ENCODE measurements at places on chromosomes 12 and 14. TPM values are rescaled to one million over a fixed set of nuclear protein-coding genes. Genes with fewer than 3 reads are reported as not detected.

Gene INSM2
- total RNA-seq, result not detected

GRCh38 chr12:50419112-50419909 is 18.6 kb downstream of the LARP4 start:
- H3K36me3 ChIP-seq, result no peaks in the 10 kb centered on the region
- H3K4me1 ChIP-seq, result peaks cover 11% of the 10 kb centered on the region
- no peaks in the 10 kb centered on the region for H3K27me3 ChIP-seq

- H3K27me3 ChIP-seq, result no peaks in the 10 kb centered on the region
- H3K27ac ChIP-seq, result no peak overlapping the region
- no peaks in the 10 kb centered on the region for H3K36me3 ChIP-seq
- no peak for DNase-seq
- H3K4me1 ChIP-seq, result no peaks in the 10 kb centered on the region
Observed at GRCh38 chr12:93699271-93700145, 22.3 kb downstream of the CRADD start.

DNA sequence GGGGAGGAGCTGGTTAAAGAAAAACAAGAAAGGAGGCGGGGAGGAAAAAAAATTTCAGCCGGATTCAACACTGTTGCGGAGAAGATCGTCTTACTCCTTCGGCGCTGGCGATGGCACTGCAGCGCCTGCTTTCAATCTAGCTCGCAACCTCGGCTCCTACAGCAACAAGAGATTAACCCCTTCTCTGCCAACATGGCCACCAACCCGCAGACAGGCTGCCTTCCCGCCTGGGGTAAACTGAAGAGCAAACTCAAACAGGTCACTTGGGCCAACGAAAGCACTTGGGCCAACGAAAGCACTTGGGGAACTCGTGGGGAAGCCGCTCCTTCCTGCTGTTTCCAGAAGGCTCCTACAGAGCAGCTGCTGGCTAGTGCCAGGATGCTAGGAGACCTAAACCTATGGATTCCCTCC is 73.7 kb downstream of the CIT start:
- no peaks in the 10 kb centered on the region for H3K4me1 ChIP-seq
- H3K27ac ChIP-seq, result no peak overlapping the region
- no peak for DNase-seq
- no peak overlapping the region for H3K4me3 ChIP-seq
- H3K36me3 ChIP-seq, result no peaks in the 10 kb centered on the region

Gene LGR5
- total RNA-seq, result not detected

Gene CLEC9A
- total RNA-seq, result not detected

DNA sequence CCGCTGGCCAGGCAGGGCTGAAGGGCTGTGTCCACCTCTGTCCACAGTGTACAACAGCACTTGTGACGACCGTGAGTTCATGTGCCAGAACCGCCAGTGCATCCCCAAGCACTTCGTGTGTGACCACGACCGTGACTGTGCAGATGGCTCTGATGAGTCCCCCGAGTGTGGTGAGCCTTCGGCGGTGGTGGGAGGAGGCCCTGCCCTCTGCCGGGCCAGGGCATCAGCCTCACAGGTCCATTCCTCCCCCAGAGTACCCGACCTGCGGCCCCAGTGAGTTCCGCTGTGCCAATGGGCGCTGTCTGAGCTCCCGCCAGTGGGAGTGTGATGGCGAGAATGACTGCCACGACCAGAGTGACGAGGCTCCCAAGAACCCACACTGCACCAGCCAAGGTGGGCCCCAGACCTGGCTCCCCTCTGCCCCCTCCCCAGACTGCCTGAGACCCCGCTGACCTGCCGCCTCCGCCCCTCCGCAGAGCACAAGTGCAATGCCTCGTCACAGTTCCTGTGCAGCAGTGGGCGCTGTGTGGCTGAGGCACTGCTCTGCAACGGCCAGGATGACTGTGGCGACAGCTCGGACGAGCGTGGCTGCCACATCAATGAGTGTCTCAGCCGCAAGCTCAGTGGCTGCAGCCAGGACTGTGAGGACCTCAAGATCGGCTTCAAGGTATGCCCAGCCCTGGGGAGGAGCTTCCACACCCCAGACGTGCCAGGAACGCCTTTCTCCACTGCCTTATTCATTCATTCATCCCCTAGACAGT is 20.8 kb upstream of the NXPH4 start:
- H3K4me3 ChIP-seq, result no peak overlapping the region
- no peak overlapping the region for H3K27ac ChIP-seq
- H3K36me3 ChIP-seq, result no peaks in the 10 kb centered on the region

DNA sequence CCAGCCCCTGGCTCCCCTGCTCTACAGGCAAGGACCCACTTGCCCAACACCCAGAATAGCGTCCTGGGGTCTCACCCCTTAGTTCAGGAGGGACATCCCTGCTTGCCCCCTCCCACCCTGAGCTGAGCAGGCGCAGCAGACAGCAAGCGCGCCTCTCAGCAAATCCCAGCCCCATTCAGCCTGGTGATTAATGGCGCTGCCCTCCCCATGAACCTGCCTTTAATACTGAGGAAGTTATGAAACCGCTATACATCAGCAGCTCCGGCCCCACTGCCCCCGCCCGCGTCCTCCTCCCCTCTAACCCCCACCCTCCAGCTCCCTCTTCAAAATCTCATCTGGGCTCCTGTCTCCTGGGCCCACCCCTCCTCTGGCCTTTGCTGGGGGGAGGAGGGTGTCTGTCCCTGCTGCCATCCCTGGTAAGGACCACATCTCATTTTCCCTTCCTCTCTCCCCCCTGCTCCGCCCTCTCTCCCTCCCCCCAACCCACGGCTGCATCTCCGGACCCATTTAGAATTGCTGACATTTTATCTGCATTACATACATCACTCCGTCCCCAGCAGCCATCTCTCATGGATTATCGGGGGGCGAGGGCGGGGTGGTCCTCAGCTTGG is 7.1 kb upstream of the SMUG1 start:
- H3K4me1 ChIP-seq, result no peaks in the 10 kb centered on the region
- no peak overlapping the region for H3K4me3 ChIP-seq
- peak; percentile 39 for DNase-seq
- peaks cover 35% of the 10 kb centered on the region for H3K27me3 ChIP-seq
- no peaks in the 10 kb centered on the region for H3K36me3 ChIP-seq

DNA sequence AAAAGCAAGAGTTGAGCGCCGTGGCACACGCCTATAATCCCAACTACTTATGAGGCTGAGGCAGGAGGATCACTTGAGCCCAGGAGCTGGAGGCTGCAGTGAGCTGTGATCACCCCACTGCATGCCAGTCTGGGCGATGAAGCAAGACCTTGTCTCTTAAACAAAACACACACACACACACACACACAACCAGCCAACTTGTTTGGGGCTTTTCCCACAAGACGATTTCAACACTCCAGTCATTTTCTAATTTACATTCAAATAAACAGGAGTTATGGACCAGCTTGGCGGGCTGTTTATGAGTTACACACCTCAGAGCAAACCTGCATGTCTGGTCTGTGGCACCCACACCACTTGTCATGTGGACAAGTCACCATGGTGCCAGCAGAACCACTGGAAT is 6.7 kb downstream of the GLTP start:
- peaks cover 12% of the 10 kb centered on the region for H3K4me1 ChIP-seq
- H3K27me3 ChIP-seq, result no peaks in the 10 kb centered on the region
- no peak overlapping the region for H3K27ac ChIP-seq
- H3K4me3 ChIP-seq, result no peak overlapping the region
- no peak for DNase-seq
- peaks cover 3% of the 10 kb centered on the region for H3K36me3 ChIP-seq

- no peak overlapping the region for H3K27ac ChIP-seq
- H3K36me3 ChIP-seq, result no peaks in the 10 kb centered on the region
- no peaks in the 10 kb centered on the region for H3K4me1 ChIP-seq
- H3K4me3 ChIP-seq, result no peak overlapping the region
Observed at GRCh38 chr12:3191450-3191849, 114.3 kb downstream of the TSPAN9 start.

- H3K27ac ChIP-seq, result peak overlapping the region; percentile 79
- DNase-seq, result peak; percentile 43
- peaks cover 7% of the 10 kb centered on the region for H3K36me3 ChIP-seq
- H3K4me3 ChIP-seq, result peak overlapping the region; percentile 97
- H3K4me1 ChIP-seq, result peaks cover 69% of the 10 kb centered on the region
- no peaks in the 10 kb centered on the region for H3K27me3 ChIP-seq
Observed at GRCh38 chr12:54417712-54418440, 1.2 kb downstream of the ITGA5 start.

DNA sequence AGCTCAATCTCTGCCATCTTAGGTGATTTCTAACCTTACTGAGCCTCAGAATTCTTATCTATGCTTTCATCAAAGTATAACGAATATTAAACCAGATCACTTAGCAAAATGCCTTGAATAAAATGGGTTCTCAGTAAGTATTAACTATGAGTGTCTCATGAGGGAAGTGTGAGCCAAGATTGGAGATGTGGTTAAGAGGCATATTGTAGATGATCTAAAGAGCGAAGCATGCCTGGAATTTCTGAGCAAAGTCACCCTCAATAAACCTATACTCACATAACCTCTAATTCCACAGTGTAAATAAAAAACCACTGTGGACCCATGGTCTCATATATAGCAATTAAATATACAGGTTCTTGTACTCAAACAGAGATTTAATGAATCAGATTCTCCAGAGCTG is 193.1 kb upstream of the FSCB start:
- H3K36me3 ChIP-seq, result no peaks in the 10 kb centered on the region
- H3K4me3 ChIP-seq, result no peak overlapping the region
- no peak for DNase-seq
- H3K27me3 ChIP-seq, result no peaks in the 10 kb centered on the region
- no peaks in the 10 kb centered on the region for H3K4me1 ChIP-seq
- no peak overlapping the region for H3K27ac ChIP-seq

Gene STAC3
- total RNA-seq, result 1.0 TPM

Gene KITLG
- 46.4 TPM for total RNA-seq

GRCh38 chr12:22173177-22173576 is 127.2 kb downstream of the CMAS start:
- no peaks in the 10 kb centered on the region for H3K4me1 ChIP-seq
- no peaks in the 10 kb centered on the region for H3K27me3 ChIP-seq
- no peak for DNase-seq
- no peaks in the 10 kb centered on the region for H3K36me3 ChIP-seq
- no peak overlapping the region for H3K4me3 ChIP-seq

Gene CRIP1
- total RNA-seq, result 8.1 TPM

Gene SLC10A1
- not detected for total RNA-seq

DNA sequence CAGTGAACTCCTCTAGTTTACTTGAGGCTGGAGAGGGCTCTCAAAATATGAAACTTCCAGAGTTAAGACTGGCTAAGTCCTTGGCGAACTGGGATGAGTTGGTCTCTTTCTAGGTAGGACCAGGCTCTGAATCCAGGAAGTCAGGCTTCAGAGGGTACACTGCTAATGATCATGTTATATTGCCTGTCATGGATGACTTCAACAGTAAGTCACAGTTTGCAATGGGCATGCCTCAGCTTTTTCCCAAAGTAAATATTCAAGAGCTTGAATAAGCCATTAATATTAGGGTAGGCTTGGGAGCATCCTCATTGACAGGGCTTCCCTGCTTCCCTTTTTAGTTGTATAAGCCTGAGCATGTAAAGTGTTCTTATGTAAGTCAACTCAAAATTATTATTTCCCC is 61.7 kb upstream of the PTHLH start:
- H3K27ac ChIP-seq, result no peak overlapping the region
- no peaks in the 10 kb centered on the region for H3K27me3 ChIP-seq
- DNase-seq, result no peak
- H3K4me1 ChIP-seq, result peaks cover 9% of the 10 kb centered on the region
- no peak overlapping the region for H3K4me3 ChIP-seq

- no peaks in the 10 kb centered on the region for H3K36me3 ChIP-seq
- no peak overlapping the region for H3K4me3 ChIP-seq
- no peak for DNase-seq
- no peaks in the 10 kb centered on the region for H3K4me1 ChIP-seq
- no peaks in the 10 kb centered on the region for H3K27me3 ChIP-seq
Observed at GRCh38 chr14:65303190-65303898, 109.2 kb upstream of the FUT8 start.

Gene PRH2
- not detected for total RNA-seq

DNA sequence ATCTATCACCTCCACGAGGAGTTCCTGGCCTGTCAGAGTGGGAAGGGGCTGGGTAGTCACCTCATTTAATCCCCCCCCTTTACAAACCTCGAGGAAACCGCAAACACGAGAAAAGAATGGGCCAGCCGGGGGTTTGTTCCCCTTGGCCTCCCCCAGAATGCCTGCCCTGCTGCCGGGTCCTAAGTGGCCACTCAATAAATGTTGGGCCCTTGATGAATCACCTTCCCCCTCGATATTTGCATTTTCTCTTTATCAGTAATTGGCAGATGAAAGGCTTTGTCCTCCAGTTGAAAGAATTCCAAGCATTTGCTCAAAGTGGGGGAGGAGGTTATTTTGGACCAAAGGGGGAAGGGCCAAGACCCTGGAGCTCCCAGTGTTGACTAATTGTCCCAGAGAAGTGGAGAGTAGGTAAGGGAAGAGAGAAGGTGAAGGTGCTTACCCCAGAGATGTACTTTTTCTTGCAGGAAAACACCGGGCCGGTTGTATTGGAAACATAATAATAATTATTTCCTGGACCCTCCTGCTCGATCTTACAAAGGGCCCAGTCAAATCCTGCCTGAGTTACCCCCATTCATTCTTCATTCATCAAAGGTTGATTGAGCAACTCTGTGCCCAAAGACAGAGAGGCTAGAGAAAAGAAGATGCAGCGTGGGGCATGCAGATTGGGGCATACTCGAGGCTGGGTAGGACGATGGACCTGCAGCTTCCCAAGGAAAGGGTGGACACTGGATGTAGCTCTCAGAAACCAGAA is 1.9 kb upstream of the KDM2B start:
- H3K27ac ChIP-seq, result peak overlapping the region; percentile 49
- DNase-seq, result peak; percentile 62
- peaks cover 33% of the 10 kb centered on the region for H3K4me1 ChIP-seq
- H3K36me3 ChIP-seq, result no peaks in the 10 kb centered on the region
- H3K27me3 ChIP-seq, result no peaks in the 10 kb centered on the region

DNA sequence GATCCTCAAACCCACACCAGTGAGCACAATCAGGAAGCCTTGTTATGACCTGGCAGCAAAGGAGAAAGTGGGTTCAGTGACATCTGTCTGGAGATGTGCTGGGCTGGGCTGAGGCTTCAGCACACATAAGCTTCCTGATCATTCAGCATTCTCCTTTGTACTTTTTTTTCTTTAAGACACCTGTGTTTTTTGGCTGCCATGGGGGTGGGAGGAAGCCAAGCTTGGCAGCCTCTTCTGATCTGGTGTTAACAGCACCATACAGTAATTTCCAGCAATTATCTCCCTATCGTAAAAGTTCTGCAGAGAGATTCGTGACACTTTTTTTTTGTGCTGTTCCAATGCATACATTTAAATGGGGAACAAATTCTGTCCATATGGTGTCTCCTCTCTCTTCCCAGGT is 38.9 kb upstream of the RASSF3 start:
- no peak for DNase-seq
- peaks cover 2% of the 10 kb centered on the region for H3K27me3 ChIP-seq
- no peak overlapping the region for H3K4me3 ChIP-seq
- H3K36me3 ChIP-seq, result no peaks in the 10 kb centered on the region
- H3K27ac ChIP-seq, result no peak overlapping the region

DNA sequence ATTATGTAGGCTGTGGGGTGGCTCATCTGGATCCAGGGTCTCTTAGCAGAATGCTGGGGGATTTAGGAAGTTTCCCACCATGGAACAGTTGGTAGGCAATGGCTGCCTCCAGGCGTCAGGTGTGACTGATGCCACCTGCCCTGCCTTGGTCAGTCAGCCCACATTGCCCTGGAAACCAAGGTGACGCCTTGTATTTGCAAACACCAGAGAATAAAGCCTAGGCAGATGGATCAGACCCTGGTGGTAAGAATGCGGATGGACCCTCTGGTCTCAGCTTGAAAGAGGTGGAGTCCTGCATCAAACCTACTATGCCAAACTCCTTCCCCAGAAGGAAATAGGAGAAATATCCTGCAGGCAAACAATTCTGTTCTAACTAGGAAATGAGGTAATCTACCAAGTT is 38.2 kb downstream of the NCKAP5L start:
- peaks cover 14% of the 10 kb centered on the region for H3K4me1 ChIP-seq
- no peak overlapping the region for H3K27ac ChIP-seq
- H3K36me3 ChIP-seq, result no peaks in the 10 kb centered on the region
- no peak overlapping the region for H3K4me3 ChIP-seq
- DNase-seq, result peak; percentile 42

Measured in endothelial cell of umbilical vein (primary cell).